ENCODE measurements at places on chromosomes 11 and 22.

DNA sequence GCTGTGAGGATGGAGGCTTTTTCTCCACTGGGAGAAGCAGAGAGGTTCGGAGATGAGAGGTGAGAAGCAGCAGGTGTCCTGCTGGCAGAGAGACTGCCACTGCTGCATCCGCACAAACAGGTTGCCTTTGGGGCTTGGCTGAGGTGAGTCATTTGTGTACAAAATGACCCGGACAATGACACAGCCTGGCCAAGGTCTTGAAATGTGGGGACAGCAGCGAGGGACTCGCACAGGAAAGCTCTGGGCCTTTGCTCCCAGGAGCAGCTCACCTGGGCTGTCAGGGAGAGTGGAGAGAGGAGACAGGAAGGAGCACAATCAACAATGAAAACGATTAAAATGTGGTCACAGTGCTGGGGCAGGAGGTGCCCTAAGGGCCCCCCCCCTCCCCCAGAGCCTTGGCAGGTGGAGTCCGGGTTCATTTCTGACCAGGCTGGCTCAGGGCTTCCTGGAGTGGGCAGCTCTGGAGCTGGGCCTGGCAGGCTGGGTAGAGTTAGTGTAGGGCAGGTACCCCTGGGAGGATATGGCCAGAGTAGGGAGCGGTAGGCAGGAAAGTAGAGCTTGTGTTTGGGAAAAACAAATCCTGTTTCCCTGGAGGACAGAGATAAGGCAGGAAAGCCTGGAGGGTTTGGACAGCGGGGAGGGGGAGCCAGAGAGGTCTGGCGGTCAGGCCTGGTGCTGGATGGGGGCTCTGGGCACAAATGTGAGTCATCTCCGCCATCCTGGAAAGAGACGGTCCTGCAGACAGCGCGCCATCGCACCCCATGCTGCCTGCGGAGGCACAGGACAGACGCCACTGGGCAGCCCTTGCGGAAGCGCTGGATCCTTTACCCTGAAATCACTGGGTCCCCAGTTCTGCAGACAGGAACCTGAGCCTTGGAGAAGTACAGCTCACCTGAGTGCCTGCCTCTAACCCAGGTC is 37.8 kb upstream of the CELSR1 start:
- DNase-seq, result no peak

DNA sequence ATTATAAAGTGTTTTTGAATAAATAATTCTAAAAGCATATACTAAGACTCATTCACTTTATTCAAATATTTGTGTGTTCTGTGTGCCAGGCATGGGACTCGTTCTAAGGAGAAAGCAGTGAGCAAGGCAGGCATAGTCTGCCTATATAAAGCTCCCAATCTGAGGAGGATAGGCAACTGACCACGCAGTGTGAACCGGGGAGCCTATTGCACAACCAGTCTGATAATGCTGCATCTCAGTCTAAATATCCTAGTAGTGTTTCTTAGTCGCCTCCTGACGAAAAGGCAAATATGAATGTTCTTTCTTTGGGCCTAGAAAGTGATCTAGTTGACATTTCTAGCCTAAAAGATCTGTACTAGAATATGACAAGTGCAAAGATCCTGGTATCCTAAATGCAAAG is 98.3 kb downstream of the C11orf65 start:
- DNase-seq, result no peak

DNA sequence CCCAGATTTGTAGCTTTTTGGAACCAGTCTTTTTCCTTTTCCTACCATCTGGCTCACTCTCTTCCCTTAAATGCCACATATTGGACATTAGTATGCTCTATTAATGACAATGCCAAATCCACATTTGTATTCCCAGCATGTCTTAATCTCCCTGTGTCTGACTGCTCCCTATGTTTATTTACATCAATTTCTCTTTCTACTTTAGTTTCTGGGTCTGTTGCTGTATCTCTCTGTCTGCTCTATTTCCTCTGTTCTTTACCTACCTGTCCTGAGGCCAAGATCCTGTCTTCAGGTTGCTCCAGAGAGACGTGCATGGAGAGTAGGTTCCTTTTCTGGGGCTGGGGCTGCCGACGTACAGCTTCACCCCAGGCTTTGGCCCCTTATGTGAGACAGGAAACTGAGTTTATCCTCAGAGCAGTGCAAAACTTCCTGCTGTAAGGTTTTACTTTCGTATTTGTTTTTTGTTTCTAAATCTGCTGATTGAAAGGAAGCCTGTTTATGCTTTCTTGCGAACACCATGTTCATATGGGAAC is 25.6 kb downstream of the OR2AG2 start:
- no peak for DNase-seq

DNA sequence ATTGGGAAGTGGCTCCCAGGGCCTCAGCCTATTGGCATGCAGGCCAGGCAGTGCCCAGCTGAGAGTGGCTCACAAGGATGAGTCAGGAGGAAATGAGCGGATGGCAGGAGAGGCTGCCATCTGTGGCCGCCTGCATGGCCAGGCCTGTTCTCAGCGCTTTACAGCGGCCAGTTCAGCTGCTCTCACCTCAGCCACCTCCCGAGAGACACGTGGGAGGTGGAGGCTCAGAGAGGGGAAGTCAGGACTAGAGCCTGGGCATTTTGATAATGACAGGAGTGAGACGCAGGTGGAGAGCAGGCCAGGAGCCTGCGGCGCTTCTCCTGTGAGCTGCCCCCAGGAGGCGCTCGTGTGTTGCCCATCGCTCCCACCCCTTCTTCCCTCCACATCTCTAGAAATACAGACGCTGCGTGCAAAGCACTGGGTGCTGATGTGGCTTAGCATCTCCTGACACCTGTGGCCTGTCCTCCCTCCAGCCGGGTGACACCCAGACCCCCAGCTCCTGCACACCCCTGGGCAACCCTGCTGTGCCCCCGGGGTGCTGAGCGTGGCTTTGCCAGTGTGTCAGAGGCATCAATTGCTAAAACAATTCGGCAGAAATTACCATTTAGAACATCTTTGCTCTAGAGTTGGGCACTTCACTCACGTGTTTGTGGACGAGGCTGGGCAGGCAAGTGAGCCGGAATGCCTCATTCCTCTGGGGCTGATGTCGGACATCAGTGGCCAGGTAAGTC is 21.4 kb upstream of the PANX2 start:
- peak; percentile 10 for DNase-seq

- no peak for DNase-seq
Observed at GRCh38 chr22:22141771-22142591, 102.6 kb upstream of the VPREB1 start.

DNA sequence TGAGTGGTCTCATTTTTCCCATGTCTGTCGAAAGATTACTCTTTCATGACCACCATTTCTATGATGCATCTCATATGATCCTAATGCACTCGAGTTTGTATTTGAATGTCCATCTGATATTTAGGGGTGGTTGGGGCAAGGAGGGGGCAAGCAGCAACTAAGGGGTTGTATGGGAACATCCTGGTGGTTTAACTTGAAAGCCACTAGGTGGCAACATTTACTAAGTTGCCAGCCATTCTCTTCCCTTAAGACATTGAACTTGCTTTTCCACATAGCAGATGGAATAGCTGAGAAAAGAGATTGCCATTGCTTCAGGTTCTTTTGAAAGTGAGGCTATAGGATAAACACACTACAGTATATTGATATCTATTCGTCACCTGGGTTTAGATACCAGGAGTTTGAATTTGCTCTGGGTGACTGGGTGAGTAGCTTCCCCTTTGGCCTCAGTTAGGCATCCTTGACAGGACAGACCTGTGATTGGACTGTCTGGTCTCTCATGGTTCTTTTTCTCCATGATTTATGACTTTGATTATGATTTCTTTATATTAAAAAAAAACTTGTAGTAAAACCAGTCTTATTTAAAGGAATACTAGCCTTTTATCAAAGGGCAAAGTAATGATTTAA is 32.4 kb downstream of the NF2 start:
- DNase-seq, result peak; percentile 20

- DNase-seq, result no peak
Observed at GRCh38 chr22:22098457-22099193, 116.0 kb upstream of the TOP3B start.
